Adrenal gland (tissue), 19 donors: ENCODE measurements at places on chromosomes 13 and 19.

DNA sequence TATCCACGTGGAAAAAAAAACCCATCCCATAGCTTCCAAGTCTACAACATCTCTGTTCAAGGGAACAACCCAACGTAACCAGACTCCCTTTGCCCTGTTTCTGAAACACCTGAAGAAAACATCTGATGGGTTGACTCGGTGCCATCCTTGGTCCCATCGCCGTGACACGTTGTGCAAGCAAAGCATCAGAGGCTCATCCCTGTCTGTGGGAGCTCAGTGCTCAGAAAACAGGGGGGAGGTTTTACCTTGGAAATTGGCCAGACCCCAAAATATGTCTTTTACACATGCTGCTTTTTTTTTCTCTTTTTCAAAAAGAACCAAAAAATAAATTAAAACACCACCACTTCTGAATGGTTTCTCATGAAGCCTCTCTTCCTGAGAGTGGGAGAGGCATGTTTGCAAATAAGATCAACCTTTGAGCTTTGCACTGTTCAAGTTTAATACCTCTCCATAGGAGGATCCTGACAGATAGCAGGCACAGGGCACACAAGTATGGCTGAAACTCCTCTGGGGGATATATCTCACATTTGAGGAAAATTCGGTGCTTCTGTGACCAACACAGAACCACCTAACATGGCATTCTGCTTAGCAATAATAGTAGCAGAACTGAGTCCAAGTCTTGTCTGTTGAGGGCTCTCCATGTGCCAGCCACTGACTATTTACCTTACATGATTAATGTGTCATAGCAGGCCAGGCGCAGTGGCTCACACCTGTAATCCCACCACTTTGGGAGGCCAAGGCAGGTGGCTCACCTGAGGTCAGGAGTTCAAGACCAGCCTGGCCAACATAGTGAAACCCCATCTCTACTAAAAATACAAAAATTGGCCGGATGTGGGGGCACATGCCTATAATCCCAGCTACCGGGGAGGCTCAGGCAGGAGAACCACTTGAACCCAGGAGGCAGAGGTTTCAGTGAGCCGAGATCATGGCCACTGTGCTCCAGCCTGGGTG is 7.0 kb upstream of the PVR start:
- H3K36me3 ChIP-seq, result no peaks in the 10 kb centered on the region
- no peak overlapping the region for H3K27ac ChIP-seq
- no peak overlapping the region for H3K4me3 ChIP-seq
- H3K4me1 ChIP-seq, result no peaks in the 10 kb centered on the region
- H3K27me3 ChIP-seq, result no peaks in the 10 kb centered on the region

- no peak for DNase-seq
These were observed 1.1 kb downstream of the CDKN2D start for GRCh38 chr19:10567656-10568055.

GRCh38 chr13:49976314-49977258 is 20.3 kb upstream of the TRIM13 start:
- H3K36me3 ChIP-seq, result no peaks in the 10 kb centered on the region
- no peak overlapping the region for H3K4me3 ChIP-seq
- no peaks in the 10 kb centered on the region for H3K4me1 ChIP-seq
- no peaks in the 10 kb centered on the region for H3K27me3 ChIP-seq
- peak; percentile 87 for DNase-seq

- H3K4me1 ChIP-seq, result peaks cover 5% of the 10 kb centered on the region
- no peaks in the 10 kb centered on the region for H3K27me3 ChIP-seq
- H3K36me3 ChIP-seq, result no peaks in the 10 kb centered on the region
- DNase-seq, result no peak
- H3K27ac ChIP-seq, result no peak overlapping the region
These were observed 344.1 kb downstream of the RFC3 start for GRCh38 chr13:34161931-34162543.

- H3K27me3 ChIP-seq, result no peaks in the 10 kb centered on the region
- no peak overlapping the region for H3K27ac ChIP-seq
- H3K36me3 ChIP-seq, result peaks cover 100% of the 10 kb centered on the region
- no peak for DNase-seq
- no peak overlapping the region for H3K4me3 ChIP-seq
These were observed 25.8 kb upstream of the TINCR start for GRCh38 chr19:5593343-5594255.

GRCh38 chr19:49954092-49954829 is 6.7 kb downstream of the SIGLEC11 start:
- H3K4me1 ChIP-seq, result peaks cover 72% of the 10 kb centered on the region
- H3K36me3 ChIP-seq, result no peaks in the 10 kb centered on the region
- H3K27me3 ChIP-seq, result no peaks in the 10 kb centered on the region
- peak overlapping the region; percentile 91 for H3K27ac ChIP-seq
- no peak for DNase-seq

- H3K36me3 ChIP-seq, result no peaks in the 10 kb centered on the region
- no peak for DNase-seq
- no peak overlapping the region for H3K27ac ChIP-seq
These were observed 189.5 kb downstream of the SLITRK1 start for GRCh38 chr13:83692800-83693199.

DNA sequence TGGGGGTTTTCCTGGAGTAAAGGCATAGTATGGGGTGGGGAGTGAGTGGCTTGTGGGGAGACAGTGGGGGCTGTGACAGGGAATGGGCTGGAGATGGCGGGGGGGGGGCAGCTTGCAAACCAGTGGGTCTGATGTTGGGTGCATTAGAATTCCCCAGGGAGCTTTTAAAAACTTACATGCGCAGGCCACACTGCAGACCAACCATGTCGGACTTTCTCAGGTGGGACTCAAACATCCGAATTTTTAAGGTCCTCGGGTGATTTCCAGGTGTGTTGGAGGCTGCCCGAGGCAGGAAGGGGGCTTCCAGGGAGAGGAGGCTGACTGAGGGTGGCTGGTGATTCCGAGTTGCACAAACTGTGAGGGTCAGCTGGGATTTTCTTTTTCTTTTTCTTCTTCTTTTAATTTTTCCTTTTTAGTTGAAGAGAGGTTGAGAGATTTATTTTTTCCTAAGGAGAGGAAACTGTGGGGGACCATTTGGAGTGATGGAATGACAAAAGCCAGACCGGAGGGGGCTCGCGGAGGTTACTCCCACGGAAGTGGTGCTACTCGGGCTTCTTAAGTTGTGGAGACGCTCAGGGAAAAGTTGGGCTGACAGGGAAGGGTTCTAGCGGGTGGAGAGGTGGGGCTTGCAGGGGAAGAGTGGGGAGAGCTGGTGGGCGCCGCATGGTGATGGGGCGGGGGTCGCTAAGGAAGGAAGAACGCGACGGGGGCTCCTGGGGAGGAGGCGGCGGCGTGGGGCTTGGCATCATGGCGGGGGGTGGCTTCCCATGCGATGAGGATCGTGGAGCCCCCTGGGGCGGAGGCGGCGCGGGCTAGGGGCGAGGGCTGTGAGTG is 997 bp upstream of the CACNG8 start:
- H3K27ac ChIP-seq, result no peak overlapping the region
- no peaks in the 10 kb centered on the region for H3K4me1 ChIP-seq
- H3K4me3 ChIP-seq, result no peak overlapping the region
- no peaks in the 10 kb centered on the region for H3K36me3 ChIP-seq

DNA sequence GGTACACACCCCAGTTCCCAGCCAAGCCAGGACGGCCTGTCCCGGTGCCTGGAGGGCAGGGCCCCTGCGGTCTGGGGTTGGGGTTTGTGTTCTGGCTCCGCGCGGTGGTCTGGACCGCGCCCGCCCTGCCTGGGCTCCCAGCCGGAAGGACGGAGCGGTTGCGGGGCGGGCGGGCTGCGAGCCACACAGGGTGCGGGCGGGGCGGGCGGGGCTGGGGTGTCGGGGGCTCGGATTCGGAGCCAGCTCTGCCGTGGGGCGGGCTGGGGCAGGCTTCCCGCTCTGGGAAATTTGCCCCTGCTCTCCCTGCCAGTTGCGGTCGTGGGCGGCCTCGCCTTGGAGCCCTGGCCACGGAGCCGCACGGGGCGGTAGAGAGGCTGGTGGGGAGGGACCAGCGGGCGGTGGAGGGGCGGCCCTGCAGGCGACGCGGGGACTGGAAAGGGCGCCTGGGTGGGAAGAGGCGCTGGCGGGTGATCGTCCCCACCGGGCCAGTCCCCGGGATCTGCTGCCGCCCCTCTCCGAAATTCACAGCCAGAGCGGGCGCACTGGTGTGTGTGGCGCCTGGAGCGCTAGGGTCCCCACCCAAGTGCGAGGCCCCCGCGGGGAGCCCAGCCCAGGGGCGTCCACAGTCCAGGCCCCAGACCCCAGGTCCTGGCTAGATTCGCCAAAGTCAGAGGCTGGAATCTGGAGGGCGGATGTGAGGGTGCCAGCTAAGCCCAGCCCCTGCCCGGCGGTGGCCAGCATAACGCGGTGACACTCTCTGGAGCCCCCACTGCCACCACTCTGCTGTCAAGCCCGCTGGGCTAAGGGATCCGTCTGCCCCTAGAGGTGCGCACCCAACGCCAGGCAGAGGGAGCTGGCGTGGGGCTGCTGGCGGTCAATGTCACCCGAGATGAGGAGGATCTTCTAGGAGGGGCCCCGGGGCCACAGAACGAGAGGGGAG is 11.0 kb upstream of the ZNF492 start:
- no peaks in the 10 kb centered on the region for H3K4me1 ChIP-seq
- DNase-seq, result no peak
- no peaks in the 10 kb centered on the region for H3K36me3 ChIP-seq
- H3K27me3 ChIP-seq, result peaks cover 5% of the 10 kb centered on the region
- H3K4me3 ChIP-seq, result no peak overlapping the region
- H3K27ac ChIP-seq, result no peak overlapping the region

- H3K27ac ChIP-seq, result peak overlapping the region; percentile 95
- no peaks in the 10 kb centered on the region for H3K27me3 ChIP-seq
- peak overlapping the region; percentile 22 for H3K4me3 ChIP-seq
- H3K4me1 ChIP-seq, result peaks cover 29% of the 10 kb centered on the region
- H3K36me3 ChIP-seq, result no peaks in the 10 kb centered on the region
- no peak for DNase-seq
These were observed 5.8 kb upstream of the TLE2 start for GRCh38 chr19:3034656-3035541.
